Activated CD4-positive, alpha-beta T cell treated with anti-CD3 and anti-CD28 coated beads, Interleukin-2, amount 50 U/mL, for 4 hours (primary cell): ENCODE measurements at places on chromosomes 2 and 18.

DNA sequence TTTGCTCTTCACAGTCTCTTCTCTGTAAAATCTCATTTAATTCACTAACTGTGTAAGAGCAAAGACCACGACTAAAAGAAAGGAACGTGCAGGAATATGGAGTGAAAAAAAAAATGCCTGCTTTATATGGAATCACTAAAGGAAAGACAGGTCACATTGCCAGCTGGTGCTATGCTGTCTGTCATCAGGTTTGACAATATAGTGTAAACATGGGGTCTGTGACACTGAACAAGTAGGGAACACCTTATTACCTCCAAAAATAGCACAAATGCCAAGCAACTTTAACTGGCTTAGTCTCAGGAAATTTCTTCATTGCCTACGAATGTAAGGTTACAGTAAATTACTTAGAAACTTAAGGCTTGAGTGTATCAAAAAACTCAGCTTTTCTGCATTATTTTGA is 364.5 kb upstream of the LINC00305 start:
- no peak for DNase-seq

DNA sequence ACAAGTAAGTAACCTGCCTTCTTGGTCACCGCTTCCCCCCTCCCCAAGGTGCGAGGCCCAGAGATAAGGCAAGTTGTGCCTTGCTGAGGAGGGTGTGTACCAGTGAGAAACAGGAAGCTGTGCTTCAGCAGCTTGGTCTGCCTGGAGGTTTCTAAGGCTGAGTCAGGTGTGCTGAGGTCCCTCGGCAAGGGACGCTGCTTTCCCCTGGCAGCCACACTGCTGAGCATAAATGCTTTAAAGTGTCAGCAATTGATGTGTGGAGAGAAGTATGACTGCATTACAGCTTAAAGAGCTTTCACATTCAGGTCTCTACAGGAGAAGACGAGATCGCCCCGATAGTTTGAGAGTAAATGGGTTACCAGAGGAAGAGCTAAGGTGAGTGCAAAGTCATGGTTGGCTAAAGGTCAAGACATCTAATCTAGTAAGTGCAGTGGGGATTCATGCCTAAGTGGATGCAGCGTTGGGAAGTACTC is 86.9 kb downstream of the LIMS1 start:
- DNase-seq = peak; percentile 69

- no peak for DNase-seq
Observed at GRCh38 chr2:19357402-19358241, 801 bp downstream of the OSR1 start.

DNA sequence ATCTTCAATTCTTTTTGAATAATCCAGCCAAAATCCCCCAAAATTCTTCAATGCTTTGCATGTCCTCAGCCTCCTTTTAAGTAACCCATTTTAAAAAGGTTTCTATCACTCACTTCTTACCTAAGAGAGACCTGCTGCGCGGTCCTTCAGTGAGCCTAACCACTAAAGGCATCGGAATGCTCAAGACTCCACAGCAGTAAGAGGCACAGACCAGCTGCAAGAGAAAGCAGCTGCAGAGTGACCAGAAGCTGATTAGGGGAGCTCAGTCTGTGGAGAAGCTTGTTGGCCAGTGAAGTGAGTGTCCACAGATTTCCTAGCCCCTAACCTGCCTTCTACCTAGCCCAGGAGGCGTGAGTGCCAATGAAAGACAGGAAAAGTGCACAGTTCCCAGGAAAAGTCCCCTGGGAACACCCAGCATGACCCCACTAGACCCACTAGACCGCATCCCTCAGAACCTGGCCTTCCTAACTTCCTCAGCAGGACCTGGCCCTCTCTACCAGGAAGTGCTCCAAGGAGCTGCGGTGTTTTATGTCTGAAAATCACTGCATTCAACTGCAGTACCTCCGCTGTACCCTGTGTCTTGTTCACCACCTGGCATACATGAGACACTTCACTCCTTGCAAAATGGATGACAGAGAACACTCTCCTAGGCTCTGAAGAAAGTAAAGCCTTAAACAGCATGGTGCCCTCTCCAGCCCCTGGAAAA is 10.1 kb downstream of the MBOAT2 start:
- no peak for DNase-seq

DNA sequence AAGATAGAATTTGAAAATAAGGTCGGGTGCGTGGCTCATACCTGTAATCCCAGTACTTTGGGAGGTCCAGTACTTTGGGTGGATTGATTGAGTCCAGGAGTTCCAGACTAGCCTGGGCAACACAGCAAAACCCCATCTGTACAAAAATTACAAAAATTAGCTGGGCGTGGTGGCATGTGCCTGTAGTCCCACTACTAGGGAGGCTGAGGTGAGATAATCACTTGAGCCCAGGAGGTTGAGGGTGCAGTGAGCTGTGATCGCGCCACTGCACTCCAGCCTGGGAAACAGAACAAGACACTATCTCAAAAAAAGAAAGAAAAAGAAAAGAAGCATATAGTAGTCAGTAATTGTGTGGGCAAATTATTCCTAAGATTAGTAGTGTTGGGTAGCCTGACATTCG is 194.2 kb upstream of the ALPP start:
- no peak for DNase-seq

DNA sequence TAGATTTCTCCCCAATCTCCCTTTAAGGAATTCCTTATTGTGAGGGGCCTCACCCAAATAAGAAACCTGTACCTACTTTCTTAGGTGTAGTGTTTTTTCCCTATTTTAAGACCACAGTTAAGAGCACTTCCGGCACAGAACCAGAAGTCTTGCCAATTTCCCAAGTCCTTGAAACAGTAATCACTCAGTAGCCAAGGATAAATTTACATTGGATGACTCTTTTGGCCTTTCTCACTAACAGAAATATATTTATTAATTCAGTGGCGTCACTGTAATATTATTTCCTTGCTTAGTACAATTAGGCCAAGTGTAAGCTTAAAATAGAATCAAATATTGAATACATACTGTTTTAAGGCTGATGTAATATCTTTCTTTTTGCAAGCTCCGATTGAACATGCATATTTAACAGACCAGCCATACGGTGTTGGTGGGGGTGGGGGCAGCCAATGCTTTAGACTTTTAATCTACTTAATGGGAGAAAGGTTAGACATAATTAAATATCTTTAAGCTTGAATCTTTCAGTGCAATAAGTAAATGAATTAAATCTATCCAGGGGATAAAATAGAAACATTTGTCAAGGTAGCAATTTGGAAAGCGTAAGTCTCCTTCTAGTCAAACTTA is 50.8 kb upstream of the ITGA6 start:
- no peak for DNase-seq

GRCh38 chr18:39500306-39500705 is 1934.7 kb upstream of the CELF4 start:
- no peak for DNase-seq

- no peak for DNase-seq
Observed at GRCh38 chr18:36333414-36333813, 35.9 kb downstream of the FHOD3 start.

DNA sequence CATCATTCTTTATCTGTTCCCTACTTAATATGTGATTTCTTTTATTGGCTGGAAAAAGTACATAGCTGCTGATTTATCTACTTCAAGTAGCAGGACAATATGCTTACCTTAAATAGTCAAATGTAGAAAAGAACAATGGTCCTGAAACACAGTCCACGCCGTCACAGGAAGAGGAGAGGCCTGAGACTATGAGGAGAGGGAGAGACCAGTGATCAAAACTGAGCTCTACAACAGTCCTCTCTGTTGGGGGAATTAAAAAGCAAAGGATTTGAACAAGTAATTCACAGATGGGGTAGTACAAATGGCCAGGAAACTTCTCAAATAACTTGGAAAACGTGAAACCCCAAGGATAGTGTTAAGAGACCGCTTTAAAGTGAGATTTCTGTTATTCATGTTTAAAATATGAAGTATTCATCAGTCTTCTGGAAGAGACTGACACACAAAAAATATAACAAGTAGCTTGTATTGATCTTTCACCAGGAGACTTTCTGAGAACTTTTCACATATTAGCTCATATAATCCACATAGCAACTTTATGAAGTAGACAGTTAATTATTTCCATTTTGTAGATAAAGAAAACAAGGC is 20.2 kb downstream of the SCYGR8 start:
- no peak for DNase-seq

DNA sequence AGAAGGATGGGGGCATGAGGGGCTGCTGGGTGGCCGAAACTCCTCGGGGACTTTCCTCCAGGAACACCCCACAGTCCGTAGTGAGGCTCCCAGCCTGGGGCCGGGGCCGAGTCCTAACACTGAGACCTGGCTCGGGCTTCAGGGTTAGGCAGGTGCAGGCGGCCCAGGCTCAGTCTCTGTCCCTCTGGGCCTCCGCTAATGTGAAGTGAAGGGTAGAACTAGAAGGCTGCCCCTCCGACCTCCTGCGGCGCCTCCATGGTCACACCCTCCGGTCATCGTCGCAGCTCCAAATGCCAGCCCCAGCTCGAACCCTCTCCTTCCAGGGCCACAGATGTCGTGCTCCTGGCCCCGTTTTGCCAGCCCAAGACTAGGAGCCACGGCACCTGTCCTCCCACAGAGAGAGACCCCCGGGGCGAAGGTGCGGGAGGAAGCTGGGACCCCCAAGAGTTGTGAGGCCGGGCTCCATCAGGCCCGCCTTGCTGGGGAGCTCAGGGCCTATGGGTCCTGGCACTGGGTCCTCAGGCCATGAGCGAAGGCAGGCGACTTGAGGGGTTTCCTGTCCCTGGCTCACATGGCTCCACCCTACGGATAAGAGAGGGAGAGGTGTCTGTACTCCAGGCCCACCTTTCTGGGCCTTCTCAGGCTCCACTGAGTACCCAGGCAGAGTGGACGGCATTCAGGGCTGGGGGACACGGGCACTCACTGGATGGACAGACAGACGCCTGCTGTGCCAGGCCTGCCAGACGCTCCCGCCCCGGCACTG is 797 bp downstream of the ANO7 start:
- DNase-seq = no peak

DNA sequence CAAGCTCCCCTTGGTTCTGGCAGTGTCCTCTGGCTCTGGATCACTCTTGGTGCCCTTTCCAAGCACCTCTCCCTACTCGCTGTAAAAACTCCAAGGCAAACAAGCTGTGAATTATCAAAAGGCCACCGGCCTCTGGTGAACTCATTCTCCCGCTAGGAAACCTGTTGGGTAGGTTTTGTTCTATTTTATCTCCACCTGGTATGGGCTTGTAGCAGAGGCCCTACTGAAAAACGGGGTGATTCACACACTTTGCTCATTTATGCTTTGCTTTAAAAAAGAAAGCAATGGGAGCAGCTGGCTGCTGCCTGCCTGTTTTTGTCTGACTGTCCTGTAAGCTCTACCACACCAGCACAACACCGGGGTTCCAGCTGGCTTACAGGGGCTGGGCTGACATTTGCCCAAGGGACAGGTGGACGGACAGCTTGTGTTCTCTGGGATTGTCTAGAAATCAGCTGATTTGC is 56.8 kb downstream of the SH3BP4 start:
- no peak for DNase-seq

GRCh38 chr18:43277164-43277600 is at the start of gene SYT4:
Gene SYT4, minus strand, starts transcription at chr18:43277490. Its CDS starts 209 bp downstream, at chr18:43277281.
- DNase-seq = no peak

GRCh38 chr2:172046080-172046678 is 39.1 kb upstream of the DLX1 start:
- DNase-seq = no peak

- DNase-seq = no peak
Observed at GRCh38 chr2:112661656-112662305, 16.0 kb downstream of the SLC20A1 start.

DNA sequence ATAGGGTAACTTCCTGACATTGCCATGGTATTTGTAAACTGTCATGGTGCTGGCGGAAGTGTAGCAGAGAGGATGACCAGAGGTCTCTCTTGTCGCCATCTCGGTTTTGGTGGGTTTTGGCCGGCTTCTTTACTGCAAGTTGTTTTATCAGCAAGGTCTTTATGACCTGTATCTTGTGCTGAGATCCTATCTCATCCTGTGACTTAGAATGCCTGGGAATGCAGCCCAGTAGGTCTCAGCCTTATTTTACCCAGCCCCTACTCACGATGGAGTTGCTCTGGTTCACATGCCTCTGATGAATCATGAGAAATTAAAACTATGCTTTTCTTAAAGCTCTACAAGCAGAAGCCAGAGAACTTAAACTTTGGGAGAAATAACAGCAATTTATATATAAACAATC is 12.7 kb upstream of the NFU1 start:
- no peak for DNase-seq

- DNase-seq = no peak
Observed at GRCh38 chr2:114119862-114120261, 230.0 kb downstream of the ACTR3 start.

DNA sequence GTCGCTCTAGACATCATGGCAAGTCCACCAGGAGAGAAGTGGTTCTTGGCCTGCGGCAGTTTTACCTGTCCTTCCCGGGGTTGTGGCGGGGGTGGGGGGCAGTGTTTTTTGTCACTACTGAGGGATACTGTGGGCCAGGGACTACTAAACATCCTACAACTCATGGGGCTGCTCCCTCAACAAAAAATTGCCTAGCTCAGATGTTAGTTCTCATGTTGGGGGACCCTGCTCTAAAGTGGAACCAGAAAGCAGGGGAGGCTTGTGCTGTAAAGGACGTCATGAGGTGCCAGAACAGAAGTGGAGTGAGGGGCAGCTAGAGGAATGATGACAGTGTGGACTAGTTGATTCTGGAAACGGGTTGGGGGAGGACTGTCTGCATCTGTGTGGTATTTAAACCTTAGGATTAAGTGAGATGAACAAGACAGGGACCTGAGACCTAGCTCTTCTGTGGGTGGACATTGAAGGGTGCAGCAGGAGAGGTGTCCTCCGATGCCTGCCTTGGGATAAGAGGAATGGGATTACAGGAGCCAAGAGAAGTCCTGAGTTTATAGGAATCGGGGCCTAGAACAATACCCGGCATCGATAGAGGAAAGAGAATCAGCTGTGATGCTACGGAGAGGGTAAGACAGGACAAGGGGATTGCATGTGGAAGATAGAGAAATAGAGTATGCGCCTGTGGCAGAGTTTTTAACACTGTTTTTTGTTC is 2.7 kb downstream of the RPL31 start:
- no peak for DNase-seq

GRCh38 chr2:68100189-68100588 is 37.4 kb upstream of the C1D start:
- no peak for DNase-seq

DNA sequence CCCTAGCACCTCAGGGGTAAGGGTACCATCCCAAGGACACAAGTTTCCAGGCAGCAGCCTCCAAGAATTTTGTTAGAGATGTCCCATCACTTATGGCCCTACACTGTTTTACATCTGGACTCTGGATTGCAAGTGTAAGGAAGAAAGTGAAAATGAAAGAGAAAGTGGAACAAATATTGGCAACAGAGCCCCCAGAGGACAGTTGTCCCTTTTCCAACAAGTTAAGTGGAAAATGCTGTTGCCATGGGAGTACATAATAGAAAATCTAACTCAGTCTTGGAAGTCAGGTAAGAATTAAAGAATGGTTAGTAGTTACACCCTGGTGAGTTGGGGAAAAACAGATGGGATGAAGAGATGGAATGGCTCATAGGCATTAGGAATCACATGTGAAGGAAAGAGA is 50.6 kb downstream of the TTC21B start:
- no peak for DNase-seq

- DNase-seq = no peak
Observed at GRCh38 chr18:62196980-62197379, 9.9 kb downstream of the RELCH start.

GRCh38 chr2:28698545-28698944 is 53.1 kb upstream of the PPP1CB start:
- no peak for DNase-seq

GRCh38 chr2:118940486-118941120 is 1.4 kb upstream of the MARCO start:
- DNase-seq = no peak

- no peak for DNase-seq
Observed at GRCh38 chr2:226213717-226214116, 585.9 kb downstream of the IRS1 start.
